H9 (cell line): ENCODE measurements at places on chromosomes 13 and 19. TPM values are rescaled to one million over a fixed set of nuclear protein-coding genes. Genes with fewer than 3 reads are reported as not detected.

- no peak for DNase-seq
These were observed 15.9 kb downstream of the CYTH2 start for GRCh38 chr19:48484931-48485612.

GRCh38 chr13:93466502-93467036 lies 240.0 kb downstream of the GPC6 start:
- no peak for DNase-seq

GRCh38 chr19:3033595-3034405 lies 4.7 kb upstream of the TLE2 start:
- no peak for DNase-seq

- DNase-seq = no peak
These were observed 68.2 kb upstream of the LSM14A start for GRCh38 chr19:34104096-34104495.

GRCh38 chr13:113962386-113962785 lies 11.5 kb downstream of the C13orf46 start:
- no peak for DNase-seq

DNA sequence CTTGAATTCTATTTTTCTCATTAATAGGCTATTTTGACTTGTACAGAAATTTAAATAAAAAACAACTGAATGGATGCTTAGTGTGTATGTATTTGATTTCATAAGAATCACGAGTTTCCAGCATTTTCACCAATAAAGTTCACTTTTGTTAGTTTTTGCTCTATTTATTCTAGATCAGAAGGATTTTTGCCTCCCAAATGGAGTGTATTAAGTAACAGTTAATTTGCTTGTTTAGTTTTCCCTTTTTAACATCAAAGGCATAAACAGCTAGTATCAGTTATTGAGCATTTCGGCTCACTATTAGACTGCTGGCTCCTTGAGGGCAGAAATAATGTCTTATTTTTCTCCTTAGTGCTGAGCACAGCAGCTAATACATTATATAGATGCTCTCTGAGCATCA lies 414.1 kb downstream of the FGF9 start:
- no peak for DNase-seq

DNA sequence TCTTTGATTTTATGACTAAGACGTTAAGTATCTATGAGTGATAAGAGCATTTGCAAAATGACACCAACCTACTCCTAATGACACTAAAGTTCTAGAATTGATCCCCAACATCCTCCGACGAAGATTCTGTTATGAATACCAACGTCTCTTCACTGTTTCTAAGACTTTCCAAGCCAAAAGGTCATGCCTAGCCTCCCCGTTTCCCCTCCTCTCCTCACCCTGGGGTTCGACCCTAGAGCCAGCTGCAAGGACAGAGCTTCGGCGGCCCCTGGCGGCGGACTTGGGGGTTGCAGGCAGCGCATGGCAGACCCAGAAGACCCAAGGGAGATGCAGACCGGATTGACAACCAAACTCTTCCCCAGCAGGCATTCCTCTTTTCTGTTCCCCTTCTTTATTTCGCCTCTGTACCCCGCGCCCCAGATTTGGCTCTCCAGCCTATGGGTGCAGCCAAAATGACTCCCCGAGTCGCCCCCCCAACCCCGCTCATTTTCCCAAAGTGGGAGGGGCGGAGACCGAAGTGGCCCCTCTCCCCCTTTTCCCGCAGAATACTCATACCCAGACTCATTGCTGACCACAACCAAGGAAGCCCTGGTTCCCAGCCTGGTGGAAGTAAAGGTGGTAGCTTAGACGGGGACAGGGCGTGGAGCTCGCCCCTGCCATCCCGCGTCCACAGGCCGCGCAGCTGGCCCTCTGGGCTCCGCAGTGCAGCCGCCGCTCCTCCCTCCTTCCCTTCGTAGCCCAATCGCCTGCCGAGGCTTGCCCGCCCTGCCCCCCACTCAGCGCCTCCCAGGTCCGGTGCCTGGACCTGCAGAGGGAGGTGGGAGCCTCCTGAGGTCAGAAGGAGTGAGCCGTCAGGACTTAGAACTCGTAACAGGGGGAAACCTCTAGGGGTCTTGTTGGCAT lies 4.1 kb upstream of the EML2 start:
- peak; percentile 95 for DNase-seq

The MCEMP1 gene
- 0.13 TPM in 1 of 2 replicates, not detected in the other for total RNA-seq

The FXYD5 gene
- 83.7 and 100 TPM in 2 replicates for total RNA-seq

The ZNF253 gene
- total RNA-seq = 47.7 and 51.0 TPM in 2 replicates
